ENCODE measurements at places on chromosomes 4 and X.

DNA sequence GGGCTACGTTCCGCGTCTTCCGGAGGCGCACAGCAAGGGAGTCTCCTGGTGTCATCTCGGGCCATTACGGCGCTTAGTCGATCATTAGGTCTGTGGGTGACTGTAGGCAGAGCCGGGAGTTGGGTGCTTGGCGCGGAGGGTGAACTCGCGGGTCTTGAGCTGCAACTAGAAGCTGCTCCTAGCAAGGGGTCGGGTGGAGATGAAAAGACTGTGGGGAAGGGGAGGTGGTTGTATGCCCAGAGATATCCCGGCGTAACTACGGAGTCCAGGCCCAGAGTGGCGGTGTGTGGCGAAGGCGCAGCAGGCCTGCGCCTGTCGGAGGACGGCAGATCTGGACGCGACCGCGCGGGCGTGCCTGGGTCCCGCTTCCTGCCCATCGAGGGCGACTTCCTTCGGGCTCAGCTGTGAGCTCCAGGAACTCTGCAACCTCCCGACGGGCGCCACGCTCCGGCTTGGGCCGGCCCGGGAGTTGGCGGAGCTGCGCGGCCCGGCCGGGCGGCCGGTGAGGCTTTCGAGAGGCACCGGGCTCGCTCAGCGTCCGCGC lies 2.7 kb upstream of the NKX3-2 start:
- no peak for DNase-seq

GRCh38 chr4:30837131-30837539 lies 117.0 kb downstream of the PCDH7 start:
- no peak for DNase-seq

DNA sequence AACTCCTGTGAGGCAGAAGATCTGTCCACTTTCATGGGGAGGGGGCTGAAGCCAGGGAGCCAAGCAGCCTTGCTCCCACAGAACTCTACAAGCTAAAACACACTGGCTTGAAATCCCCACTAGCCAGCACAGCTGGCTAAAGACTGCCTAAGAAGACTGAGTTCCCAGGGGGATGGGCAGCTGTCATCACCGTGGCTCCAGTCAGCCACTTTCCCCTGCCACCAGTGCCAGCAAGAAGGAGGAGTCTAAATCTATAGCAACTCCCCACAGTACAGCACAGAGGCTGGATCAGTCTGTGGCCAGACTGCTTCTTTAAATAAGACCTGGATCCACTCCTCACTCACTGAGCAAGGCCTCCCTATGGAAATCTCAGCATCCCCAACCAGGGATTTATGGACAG lies 308.6 kb downstream of the FAM47B start:
- no peak for DNase-seq

- DNase-seq: no peak
Observed at GRCh38 chr4:55125087-55125721, at the start of gene KDR. TSS of gene KDR (minus strand) at chr4:55125595. CDS start at chr4:55125293, 302 bp downstream.

DNA sequence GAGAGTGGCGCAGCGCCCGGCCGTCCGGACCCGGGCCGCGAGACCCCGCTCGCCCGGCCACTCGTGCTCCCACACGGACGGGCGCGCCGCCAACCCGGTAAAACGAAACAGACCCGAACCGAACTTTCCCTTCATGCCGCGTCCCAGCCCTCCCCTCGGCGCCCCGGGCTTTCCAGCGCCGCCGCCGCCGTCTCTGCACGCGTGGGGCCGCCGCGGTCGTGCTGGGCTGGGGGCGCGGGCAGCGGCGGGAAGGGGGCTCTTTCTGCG lies 222 bp downstream of the SMAD1 start:
- DNase-seq: no peak

GRCh38 chr4:13635286-13635799 lies 7.8 kb upstream of the BOD1L1 start:
- DNase-seq: no peak

- DNase-seq: no peak
Observed at GRCh38 chrX:44494357-44494756, 48.3 kb downstream of the FUNDC1 start.

- DNase-seq: no peak
Observed at GRCh38 chrX:40099055-40099958, 1.5 kb upstream of the BCOR start.

GRCh38 chr4:77617203-77617602 lies 11.6 kb downstream of the CXCL13 start:
- no peak for DNase-seq

DNA sequence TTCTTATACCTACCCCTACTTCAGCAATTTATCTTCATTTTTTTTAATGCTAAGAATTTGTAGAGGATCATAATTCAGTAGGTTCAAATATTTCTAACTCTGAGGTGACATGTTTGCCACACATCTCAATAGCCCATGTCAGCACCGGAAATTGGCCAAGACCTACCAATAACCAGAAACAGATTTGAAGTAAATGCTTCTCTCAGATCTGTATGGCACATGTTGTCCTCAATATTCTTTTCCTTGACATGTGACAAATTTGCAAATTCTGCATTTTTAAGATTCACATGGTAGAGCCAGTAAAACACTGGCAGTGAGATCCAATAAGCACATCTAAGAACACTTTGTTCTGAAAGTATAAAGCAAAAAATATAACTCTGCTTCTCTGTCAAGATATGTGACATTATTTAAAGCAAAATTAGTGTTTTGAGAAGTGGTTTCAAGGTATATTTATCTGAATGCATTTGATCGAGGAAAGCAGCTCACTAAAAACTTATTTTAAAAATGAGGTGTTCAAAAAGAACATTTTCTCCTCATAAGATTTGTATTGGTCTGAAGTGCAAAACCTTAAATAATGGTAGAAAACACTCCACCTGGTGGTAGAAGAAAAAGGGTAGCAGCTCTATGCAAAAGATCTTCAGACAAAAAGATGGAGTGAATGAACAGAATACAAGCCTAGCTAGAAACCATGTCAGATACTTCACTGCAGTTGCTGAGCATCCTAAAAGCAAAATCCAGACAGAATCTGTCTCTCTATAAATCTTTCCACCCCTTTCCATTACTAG lies 513.8 kb upstream of the FAM241A start:
- DNase-seq: no peak

- DNase-seq: no peak
Observed at GRCh38 chrX:149522916-149523315, 17.8 kb upstream of the IDS start.

GRCh38 chrX:9942086-9942485 lies 25.1 kb upstream of the CLDN34 start:
- DNase-seq: no peak

DNA sequence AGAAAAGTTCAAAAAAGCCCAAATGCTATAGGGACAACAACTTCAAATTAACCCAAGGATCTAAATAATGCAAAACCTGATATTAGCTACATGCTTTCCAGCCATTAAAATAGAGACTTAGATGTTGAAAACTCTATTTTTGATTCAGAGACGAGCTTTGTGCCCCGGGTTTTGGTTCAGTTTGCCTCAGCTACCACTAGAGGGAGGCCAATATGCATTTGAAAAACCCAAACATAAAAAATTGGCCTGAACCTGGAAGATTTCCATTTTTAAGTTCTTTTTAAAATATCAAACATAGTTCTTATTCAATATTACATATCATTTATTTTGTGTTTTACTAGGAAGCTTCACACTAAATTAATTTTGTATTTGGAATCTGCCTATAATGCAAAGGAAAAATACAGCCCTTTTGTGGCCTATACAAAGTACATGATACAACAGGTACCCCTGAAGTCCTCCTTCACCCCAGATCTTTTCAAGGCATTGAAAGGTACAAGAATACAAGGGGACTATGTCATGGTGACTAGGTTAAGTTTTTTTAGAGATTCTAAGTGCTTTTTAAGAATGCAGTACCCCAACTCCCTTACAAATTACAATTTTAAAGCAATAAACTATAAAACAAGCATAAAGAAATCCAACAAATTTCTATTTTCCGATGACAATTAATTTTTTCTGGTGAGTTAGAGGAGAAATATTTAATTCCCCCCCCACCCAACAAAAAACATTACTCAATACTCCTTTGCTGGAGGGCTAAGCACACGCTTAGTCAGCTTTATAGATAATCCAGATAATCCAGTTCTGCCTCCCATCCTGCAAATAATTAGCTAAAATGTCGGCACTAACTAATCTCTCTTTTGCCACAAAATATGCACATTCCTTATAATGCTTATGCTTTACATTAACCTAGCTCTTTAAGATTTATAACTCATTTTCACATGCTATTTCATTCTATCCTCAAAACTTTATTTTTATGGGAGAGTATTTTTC lies 97.7 kb upstream of the PTPN13 start:
- no peak for DNase-seq

DNA sequence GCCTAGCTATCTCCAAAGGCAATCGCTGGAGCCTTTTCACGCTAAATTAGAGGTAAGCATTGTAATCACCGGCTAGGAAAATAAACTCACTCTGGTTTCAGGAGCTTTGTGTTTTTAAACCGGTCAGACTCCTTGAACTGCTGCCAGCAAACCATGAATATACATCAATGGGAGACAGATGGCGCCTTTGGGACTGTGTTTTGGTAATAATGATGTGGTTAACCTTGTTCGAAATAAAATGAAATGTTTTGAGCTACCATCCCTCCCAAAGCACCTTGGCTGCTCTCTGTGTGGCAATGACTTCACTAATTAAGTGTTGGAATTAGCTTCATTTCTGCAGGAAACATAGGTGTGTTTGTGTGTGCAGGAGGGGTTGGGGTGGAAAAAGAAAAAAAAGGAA lies 65.3 kb downstream of the CLNK start:
- peak; percentile 28 for DNase-seq

DNA sequence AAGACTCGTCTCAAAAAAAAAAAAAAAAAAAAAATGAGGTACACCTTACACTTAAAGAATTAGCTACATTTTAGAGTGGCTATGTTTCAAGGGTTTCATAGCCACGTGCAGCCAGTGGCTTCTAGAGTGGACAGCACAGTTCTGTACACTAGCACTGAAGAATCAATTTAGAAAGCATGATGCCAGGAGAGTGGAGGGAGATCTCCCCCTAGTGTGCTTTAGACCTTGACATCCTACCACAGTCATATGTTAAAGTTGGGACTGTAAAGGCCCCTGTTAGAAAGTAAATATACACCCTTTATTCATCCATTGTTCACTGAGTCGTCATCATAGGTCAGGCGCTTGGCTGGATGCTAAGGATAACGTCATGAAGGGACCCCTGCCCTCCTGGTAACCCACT lies 179.4 kb downstream of the QDPR start:
- DNase-seq: no peak

- peak; percentile 34 for DNase-seq
Observed at GRCh38 chr4:4415107-4415805, 28.4 kb downstream of the NSG1 start.

DNA sequence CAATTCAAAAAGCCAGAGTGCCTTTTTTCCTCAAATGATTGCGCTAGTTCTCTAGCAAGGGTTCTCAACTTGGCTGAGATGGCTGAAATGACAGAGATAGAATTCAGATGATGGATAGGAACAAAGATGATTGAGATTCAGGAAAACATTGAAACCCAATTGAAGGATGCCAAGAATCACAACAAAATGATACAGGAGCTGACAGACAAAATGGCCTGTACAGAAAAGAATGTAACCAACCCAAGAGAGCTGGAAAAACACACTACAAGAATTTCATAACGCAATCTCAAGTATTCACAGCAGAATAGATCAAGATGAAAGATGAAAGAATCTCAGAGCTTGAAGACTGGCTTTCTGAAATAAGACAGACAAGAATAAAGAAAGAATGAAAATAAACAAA lies 51.7 kb upstream of the MMAA start:
- no peak for DNase-seq

DNA sequence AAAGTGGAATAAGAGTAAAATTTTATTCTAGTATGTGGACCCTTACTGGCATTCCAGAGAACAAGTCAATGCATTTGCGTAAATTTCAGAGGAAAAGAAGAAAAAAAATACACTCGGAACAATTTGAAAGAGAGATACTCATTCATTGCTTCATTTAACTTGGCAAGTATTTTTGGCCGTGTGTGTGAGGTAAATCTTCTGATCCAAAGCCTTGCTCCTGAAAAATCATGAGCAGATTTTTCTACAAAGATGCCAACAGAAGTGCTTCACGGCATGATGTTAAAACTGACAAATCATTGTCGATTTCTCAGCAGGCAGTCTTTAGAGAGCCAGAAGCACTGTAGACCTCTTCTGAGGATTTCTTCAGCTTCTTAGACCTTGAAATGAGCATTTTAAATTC lies 194.0 kb downstream of the COX18 start:
- no peak for DNase-seq

- DNase-seq: no peak
Observed at GRCh38 chrX:11558972-11559371, 106.7 kb downstream of the ARHGAP6 start.

DNA sequence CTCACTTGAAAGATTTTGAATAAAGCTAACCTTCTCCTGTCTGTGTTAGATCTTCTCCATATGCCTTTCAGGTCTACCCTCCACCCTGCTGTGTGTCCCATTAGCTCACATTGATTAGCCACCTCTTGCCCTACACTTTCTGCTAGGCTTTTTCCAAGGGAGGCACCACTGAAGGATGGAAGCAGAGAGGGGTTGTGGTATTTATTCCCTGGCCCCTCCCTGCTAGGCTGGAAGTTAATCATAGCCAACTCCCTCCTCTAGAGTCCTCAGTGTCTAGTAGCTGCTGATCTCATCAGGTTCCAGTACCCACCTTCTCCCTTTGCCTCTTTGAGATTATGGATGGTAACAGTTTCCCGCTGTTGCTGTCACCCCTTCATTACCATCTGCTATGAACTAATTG lies 8.9 kb upstream of the SMIM43 start:
- DNase-seq: no peak

DNA sequence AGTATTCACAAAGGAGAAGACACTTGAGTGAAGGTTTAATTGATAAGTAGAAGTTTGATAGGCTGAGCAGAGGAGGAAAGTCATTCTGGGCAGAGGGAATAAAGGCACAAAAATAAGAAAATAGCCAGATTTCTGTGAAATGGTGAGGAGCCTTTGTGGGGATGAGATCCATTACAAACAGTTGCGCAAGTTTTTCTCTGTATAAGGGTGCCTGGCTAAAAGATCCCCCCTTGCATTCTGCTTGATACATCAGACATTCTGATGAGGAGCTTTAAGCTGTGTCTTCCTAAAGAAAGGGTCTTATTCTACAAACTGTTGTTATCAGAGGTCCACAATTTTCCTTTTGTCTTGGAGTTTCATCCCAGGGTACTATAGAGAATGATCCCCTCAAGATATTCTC lies 112.0 kb downstream of the ARHGAP36 start:
- DNase-seq: no peak

GRCh38 chrX:13219991-13220764 lies 99.7 kb downstream of the ATXN3L start:
- DNase-seq: no peak

DNA sequence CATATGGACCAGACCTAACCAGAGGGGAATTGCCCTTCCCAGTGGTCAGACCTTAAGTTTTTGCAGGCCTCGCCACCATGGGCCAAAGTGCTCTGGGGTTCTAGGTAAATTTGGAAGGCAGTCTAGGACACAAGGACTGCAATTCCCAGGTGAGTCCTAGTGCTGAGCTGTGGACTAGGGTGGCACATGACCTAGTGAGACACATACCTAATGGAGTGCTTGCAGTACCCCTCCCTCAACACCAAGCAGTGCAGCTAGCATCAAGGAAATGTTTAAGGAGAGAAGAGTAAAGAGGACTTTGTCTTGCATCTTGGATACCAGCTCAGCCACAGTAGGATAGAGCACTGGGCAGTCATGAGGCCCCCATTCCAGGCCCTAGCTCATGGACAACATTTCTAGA lies 60.8 kb downstream of the BRCC3 start:
- DNase-seq: no peak

GRCh38 chr4:154292589-154292988 lies 199.0 kb downstream of the DCHS2 start:
- DNase-seq: no peak

Data from breast epithelium (tissue), 4 donors.